Hematopoietic multipotent progenitor cell treated with erythropoietin and hydrocortisone succinate and interleukin-3 and kit ligand, for 17 days (in vitro differentiated cells): ENCODE measurements at places on chromosomes 12 and 14.

DNA sequence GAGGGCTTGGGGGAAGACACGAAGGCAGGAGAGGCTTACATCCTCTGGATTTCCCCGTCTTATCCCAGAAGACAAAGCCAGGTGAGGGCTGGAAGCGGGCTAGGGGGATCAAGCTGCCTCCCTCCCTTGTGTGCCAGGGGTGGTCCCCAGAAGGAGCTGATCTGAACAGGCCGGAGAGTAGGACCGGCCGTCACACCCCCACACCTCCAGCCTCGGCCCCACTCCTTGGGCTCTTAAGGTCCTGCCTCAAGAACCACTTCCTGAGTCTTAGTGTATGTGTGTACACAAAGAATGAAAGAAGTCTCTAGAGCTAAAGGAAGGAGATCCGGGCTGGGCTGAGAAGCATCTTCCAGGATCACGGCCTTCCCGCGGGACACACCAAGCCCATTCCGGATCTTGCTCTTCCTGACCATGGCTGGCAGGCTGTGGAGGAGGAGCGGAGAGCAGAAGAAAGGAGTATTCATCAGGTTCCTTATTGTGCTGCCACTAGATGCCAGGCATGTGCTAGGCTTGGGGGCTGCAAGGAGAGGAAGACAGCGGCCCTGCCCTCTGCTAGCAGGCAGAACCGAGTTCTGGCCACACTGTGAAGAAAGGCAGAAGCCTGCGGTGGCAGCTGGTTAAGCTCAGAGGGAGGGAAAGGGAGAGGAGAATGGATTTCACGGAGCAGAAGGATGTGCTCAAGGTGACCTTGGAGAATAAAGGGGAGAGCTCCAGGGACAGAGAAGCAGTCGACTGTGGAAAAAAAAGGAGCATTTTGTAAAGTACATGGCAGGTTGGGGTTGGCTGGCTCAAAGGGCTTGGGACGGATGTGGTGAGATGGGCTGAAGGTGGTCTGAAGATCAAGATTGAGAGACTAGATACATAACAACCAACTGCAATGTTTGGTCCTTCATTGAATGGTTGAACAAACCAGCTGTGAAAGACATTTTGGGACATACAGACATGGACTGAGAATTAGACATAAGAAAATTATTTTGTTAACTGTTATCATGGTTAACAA is 1.3 kb upstream of the CD63 start:
- no peak for DNase-seq

- DNase-seq = no peak
Observed at GRCh38 chr14:49189375-49189774, 396.8 kb downstream of the RPS29 start.

DNA sequence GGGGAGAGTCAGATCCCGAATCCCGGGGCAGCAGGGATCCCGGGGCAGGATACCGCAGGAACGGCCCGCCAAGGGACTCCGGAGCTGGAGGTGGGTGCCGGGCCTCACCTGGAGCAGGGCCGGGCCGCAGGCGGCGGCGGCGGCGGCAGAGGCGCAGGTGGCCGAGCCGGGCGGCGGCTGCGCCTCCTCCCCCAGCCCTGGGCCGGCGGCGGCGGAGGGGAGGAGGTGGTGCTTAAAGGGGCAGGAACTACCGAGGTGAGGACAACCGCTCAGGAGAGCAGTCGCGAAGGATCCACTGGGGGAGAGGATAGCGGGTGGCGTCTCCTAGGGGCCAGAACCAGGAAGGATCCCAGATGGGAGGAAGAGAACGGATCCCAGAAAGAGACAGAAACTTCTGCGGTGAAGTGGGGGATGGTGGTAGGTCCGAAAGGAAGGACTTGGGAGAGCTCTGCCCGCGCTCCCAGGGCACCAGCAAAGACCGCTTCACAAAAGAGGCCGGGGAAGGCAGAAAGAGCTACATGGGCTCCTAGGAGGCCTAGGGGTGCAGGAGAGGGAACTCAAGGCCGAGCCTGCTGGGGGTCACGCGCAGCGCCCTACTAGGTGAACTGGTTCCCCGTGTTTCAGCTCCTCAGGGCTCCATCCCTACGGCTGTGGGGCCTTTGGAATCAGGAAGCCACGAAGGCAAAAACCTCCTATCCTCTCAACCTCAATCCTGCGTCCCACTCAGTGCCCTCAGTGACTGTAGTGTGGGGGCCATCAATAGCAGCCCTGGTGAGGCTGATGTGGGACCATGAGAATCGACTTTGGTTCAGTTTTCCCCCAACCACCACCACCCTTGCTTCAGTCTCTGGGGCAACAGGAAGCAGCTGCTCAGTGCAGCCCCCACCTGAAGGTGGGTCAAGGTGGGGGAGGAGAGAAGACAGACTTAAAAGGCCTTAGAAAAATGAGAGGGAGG is 5.0 kb upstream of the BAZ2A start:
- peak; percentile 92 for DNase-seq

GRCh38 chr12:118302053-118302452 is 70.7 kb downstream of the TAOK3 start:
- DNase-seq = no peak

DNA sequence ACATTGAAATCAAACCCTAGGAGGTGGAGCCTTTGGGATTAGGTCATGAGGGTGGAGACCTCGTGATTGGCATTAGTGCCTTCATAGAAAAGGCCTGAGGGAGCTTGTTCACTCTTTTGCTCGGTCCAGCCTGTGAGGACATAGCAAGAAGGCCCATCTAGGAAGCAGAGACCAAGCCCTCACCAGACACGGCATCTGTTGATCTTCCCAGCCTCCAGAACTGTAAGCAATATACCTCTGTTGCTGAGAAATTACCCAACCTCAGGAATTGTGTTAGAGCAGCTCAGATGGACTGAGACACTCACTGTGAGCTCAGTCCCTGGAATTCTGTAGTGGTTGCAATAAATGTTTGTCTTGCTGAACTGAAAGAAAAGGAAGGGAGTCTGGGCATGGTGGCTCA is 116.2 kb upstream of the MAP1LC3B2 start:
- no peak for DNase-seq

DNA sequence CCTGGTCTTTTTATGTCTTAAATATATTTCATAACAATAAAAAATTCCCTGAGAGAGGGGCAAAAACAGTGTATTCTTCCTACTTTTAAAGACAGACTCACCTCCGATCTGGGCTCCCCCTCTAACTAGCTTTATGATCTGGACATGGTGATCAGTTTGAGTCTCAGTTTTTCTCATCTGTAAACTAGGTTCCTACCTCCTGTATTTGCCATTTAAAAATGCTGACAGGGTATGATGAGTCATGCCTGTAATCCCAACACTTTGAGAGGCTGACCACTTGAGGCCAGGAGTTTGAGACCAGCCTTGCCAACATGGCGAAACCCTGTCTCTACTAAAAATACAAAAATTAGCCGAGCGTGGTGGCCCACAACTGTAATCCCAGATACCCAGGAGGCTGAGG is 114.8 kb upstream of the LHX5 start:
- DNase-seq = no peak

- DNase-seq = no peak
Observed at GRCh38 chr12:54217774-54218241, 29.0 kb upstream of the SMUG1 start.

- DNase-seq = no peak
Observed at GRCh38 chr14:98599082-98599481, 672.9 kb downstream of the BCL11B start.

DNA sequence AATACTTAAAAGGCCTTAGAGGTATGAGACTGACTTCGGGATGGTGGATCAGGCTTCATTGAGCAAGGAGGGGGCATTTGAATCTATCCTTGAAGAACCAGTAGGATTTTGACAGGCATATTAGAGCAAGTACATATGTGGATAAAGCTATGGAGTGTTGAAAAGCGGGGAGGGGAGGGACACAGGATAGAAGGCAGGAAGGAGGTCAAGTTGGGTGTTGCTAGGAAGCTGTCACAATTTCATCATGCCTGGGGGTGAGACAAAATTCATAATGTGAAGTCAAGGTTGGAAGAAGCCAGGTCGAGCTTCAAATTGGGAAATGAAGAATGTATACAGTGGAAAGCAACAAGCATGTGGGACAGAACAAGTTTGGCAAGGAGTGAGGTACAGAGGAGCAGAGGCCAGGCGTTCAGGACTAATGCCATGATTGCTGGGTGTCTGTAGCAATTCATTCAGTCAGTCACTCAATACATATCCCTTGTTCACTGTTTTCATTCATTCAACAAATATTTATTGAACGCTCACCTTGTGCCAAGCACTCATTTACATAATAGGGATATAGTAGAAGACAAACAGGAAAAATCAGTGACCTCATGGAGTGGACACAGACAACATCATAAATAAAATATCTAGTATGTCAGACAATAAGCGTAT is 58.3 kb upstream of the LTA4H start:
- no peak for DNase-seq

DNA sequence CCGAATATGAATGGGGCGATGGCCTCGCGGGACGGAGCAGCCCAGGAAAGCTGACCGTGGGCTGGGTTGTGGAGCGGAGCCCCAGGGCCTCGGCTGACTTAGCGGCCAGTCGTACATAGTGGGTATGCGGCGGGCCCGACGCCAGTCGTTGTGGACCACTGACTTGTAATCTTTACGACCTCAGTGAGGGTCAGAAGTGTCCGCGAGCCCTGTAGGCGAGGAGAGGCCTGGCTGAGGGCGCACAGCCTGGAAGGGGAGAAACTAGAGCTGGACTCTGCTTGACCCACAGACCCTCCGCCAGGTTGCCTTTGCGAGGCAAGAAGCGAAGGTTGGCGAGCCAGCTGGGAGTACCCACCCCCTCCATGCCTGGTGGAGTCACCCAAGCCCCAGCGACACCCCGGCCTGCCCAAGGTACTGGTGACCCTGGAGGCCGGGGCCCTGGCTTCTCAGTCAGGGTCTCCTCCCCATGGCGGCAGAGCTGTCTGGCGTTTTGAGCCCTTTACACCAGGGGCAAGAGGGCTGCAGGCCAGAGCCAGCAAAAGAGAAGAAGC is 15.6 kb upstream of the DYNC1H1 start:
- DNase-seq = no peak

GRCh38 chr12:94079566-94080340 is 68.6 kb upstream of the PLXNC1 start:
- no peak for DNase-seq

DNA sequence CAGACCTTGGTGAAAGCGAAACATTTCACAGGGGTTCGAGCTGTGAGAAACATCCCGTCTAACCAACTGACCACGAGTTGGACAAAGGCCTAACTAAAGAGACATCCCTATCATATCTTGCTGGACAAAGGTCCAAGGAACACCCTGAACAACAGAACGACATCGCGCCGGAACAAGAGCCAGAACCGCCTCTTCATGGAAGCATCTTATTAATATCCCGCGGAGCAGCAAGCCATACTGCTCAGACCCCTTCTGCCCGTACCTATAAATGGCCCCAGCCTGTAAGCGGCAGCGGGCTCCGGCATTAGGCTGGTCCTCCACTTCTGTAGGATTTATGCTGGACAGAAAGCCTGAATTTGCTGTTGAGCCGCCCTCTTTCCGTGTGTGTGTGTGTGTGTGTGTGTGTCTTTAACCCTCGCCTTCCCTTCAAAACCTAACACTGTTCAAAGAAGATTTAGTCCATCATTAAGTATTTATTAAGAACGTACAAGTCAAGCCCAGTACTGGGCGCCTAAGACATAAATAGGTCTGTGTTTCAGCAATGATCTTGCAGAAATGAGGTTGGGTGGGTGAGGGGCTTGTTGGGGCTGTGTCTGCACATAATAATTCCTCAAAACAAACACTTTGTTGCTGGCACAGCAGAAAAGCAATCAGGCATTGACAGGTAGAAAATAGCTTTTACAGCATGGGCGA is 1.9 kb downstream of the SLC6A15 start:
- DNase-seq = no peak

DNA sequence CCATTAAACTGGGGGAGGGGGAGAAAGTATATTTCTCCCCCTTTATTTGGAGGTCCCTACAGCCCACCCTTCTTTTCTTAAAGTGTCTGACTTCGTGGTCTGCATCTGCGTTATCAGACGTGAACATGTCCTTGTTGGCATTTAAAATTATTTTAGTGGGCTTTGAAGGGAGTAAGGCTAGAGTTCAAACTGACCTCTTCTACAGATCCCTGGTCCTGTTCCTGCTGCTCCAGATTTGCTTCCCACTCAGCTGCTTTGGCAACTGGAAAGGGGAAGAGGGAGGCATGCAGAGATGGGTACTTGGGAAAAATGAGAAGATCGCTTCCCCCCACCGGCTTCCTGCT is 611 bp upstream of the SIX6 start:
- no peak for DNase-seq

DNA sequence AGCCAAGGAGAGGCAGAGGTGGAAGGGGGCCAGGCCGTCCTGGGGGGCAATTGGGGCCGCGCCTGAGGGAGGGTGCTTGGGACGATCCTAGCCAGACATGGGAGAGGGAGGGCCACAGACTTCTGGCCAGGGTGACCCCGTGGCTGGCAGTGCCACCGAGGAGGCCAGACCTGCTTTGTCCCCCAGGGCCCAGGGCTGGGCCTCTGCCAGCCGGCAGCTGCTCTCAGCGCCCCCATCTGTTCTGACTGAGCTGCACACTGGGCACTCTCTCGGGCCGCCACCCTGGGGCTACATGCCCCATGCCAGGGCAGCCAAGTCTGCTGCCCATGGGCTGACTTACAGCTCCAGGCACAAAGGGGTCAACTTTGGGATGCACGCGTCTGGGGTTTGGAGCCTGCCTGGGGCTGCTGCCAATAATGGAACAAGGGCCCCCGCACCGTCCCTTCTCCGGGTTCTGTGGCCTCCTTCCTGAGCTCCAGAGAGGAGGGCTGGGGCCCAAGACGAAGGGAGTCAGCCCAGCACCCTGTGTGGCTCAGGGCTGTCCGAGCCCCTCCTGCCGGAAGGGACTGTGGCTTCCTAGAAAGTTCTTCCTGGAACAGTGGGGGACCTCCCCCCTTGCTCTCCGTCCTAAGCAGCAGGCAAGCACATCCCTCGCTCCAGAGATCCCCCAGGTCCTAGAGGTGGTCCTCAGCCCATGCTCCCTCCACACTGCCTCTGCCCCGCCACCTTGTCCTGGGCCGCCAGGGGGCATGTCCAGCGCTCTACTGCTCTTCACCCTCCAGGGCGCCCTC is 1.1 kb downstream of the ADSS1 start:
- no peak for DNase-seq

- DNase-seq = no peak
Observed at GRCh38 chr12:75705749-75706711, 194.6 kb upstream of the KRR1 start.

GRCh38 chr14:88247228-88247627 is 75.8 kb downstream of the KCNK10 start:
- DNase-seq = no peak

DNA sequence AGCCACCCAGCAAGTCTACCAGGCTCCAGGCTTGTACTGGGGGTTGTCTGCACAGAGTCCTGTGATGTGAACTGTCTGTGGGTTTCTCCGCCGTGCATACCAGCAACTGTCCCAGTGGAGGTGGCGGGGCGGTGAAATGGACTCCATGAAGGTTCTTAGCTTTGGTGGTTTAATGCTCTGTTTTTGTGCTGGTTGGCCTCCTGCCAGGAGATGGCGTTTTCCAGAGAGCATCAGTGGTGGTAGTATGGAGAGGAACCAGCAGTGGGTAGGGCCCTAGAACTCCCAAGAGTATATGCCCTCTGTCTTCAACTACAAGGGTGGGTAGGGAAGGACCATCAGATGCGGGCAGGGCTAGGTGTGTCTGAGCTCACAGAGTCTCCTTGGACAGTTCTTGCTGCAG is 303.8 kb downstream of the TMEM121 start:
- DNase-seq = no peak

- DNase-seq = no peak
Observed at GRCh38 chr14:68244262-68244980, 424.8 kb downstream of the RAD51B start.
